ENCODE measurements at places on chromosomes 7 and 10.

- DNase-seq, result no peak
These were observed 103.3 kb downstream of the CLEC2L start for GRCh38 chr7:139626817-139627216.

DNA sequence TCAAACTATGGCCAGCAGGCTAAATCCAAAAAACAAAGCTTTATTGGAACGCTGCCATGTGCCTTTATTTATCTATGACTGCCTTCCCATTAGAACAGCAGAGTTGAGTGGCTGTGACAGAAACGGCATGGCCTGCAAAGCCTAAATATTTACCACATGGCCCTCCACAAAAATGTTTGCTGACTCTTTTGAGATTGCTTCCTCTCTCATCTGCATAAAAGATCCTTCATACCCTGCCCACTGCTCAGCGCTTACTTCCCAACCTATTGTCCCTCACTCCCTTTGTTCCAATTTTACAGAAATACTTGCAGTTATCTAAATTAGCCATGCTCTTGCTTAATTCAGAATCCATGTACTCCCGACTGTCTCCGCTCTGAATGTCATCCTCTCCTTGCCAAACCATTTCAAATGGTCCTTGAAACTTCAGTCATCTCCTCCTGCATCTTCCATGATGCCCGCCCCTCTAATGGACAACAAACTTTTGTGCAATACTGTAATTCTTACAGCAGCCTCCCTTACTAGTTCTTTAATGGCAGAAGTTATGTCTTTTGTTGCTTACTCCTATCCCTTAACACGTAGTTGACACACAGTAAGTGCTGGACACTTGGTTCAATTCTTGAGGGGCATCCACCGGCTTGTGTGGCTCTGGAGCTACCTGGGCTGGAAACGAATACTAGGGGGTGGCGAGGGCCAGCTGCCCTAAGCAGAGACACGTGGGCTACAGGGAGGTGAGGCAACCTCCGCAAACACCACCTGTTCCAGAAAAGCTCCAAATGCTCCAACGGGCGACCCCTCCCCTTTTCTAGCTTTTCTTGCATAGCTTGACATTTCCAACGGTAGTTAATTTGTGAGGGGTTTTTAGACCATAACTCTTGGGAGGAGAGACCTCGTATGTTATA, 832 bp downstream of the XRCC2 start:
- DNase-seq, result no peak

DNA sequence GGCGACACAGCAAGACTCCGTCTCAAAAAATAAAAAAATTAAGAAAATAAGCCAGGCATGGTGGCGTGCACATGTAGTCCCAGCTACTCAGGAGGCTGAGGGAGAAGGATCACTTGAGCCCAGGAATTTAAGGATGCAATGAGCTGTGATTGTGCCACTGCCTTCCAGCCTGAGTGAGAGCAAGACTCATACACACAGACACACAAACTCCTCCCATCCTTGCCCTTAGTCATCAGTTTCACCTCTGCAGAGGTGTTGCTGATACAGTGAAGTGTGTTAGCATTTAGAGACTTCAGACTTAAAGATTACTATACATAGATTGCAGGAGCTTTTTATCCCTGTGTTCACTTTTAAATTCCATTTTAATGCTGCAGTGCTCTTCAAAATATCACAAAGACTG, 5.5 kb upstream of the H2AZ2 start:
- DNase-seq, result no peak

GRCh38 chr7:2273866-2274265, 31.8 kb downstream of the NUDT1 start:
- no peak for DNase-seq

GRCh38 chr7:8209353-8209752, 52.6 kb downstream of the ICA1 start:
- DNase-seq, result no peak

GRCh38 chr7:151798851-151799448, 78.0 kb downstream of the PRKAG2 start:
- DNase-seq, result no peak

GRCh38 chr10:3654980-3655379, 130.0 kb downstream of the KLF6 start:
- no peak for DNase-seq

- DNase-seq, result no peak
These were observed 199.2 kb upstream of the SEMA3A start for GRCh38 chr7:84393786-84394185.

DNA sequence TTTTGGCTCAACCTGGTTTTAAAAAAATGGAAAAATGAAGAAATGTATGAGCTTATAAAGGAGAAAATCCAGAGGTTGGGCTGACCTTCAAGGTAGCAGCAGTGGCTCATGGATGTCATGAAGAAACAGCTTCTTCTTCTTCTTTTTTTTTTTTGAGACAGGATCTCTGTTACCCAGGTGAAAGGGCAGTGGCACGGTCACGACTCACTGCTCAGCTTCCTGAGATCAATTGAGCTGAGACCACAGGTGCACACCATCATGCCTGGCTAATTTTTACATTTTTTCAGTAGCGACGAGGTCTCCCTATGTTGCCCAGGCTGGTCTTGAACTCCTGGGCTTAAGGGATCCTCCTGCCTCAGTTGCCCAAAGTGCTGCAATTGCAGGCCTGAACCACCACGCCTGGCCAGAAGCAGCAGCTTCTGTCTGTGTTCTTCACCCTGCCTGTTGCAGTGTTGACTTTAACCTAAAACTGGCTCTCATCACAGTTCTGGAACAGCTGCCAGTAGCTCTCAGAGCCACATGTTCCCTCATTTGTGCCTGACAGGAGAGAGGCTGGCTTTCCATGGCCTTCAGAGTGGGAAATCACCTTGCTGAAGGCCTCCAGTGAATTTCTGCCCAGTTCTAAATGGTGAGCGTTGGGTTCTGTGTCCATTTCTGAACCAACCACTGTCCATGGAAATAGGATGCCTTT, 117.7 kb downstream of the PFKFB3 start:
- no peak for DNase-seq

Measured in activated gamma-delta T cell (primary cell).